ENCODE measurements at places on chromosomes 16 and 17. TPM values are rescaled to one million over a fixed set of nuclear protein-coding genes. Genes with fewer than 3 reads are reported as not detected.

Gene ADAT1
- total RNA-seq, result 65.8 TPM

Gene ASB16
- 0.89 TPM for total RNA-seq

Gene KRT13
- not detected for total RNA-seq

Gene GNAO1
- 14.6 TPM for total RNA-seq
